WTC11 (cell line): ENCODE measurements at places on chromosomes 6 and 20.
A peak's percentile ranks its signal among the peaks of the same experiment; 100 is the strongest.

GRCh38 chr6:114342826-114343781 lies at the start of gene HS3ST5:
Gene HS3ST5 (minus strand): TSS chr6:114343023. CDS start chr6:114062845, 280,178 bp downstream.
- DNase-seq: peak; percentile 91

DNA sequence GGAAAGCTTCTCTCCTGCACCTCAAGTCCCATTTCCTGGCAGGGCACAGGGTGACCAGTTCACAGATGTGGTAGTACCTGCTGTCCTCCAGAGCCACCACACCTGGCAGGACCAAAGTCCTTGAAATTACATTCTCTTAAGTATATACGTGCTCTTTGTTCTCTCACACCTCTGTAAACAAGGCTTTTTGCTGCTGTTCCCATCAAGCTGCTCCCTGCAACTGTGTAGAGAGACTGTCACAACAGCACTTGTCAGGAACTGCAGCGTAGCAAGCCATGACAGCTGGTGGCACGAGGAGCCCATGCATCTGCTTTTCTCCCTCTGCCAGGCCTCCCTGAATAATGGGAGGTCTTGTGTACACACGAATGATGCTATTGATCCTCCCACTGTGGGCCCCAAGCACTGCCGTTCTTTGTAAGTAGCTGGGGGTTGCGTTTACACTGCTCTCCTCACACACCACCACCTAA lies 431.8 kb downstream of the CD83 start:
- no peak for DNase-seq

DNA sequence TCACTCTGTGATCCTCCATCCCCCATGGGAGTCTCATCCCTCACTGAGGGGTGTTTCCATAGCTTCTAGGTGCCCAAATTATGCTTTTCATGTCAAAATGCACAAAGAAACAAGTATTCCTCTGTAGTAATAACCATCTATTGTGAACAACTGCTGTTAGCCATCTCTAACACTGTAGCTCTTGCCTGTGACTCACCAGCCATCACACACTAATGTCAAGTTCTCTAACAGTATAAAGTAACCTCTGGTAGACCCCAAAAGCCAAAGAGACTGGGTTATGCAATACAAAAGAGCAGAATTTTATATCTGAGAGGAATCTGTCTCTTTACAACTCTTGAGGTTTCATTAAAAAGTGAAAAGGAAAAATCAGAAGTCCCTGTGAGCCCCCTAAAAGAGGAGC lies 25.4 kb upstream of the IYD start:
- no peak for DNase-seq

DNA sequence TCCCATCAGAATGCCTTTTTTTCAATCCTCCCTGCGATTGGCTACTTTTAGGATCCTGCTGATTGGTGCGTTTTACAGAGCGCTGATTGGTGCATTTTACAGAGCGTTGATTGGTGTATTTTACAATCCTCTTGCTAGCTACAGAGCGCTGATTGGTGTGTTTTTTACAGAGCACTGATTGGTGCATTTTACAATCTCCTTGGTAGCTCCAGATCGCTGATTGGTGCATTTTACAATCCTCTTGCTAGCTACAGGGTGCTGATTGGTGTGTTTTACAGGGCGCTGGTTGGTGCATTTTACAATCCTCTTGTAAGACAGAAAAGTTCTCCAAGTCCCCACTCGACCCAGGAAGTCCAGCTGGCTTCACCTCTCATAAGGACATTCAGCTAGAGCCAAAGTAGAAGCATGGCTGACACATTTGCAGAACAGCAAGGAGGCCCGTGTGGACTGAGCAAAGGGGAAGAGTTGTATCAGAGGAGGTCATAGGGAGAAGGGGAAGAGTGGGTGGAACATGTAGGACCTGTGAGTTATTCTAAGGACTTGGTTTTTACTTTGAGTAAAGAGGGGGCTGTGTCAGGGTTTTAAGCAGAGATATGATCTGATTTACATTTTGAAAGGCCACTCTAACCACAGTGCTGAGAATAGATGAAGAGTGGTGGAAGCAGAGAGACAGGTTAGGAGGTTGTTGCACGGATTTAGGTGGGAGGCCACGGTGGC lies 2.6 kb downstream of the ALDH5A1 start:
- DNase-seq: no peak

GRCh38 chr6:110609101-110609500 lies 132.7 kb upstream of the SLC22A16 start:
- DNase-seq: no peak

DNA sequence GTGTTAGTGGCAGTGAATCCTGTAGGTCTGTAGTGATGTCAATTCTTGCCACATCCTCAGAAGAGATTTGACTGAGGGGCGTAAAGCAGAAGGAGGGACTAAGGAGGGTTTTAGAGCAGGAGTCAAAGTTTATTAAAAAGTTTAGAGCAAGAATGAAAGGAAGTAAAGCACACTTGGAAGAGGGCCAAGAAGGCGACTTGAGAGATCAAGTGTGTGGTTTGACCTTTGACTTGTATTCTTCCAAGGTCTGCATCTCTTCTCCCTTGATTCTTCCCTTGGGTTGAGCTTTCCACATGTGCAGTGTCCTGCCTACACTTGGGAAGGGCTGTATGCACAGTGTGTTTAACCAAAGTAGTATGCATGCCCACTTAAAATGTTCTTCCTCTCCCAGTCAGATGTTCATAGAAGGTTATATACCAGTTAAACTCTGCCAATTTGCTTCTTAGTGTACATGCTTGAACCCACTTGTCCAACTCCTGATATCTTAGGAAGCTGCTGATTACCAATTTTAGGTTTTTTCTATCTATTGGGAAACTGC lies 627.6 kb downstream of the MMUT start:
- DNase-seq: no peak

GRCh38 chr20:52540509-52540908 lies 348.9 kb upstream of the ZFP64 start:
- no peak for DNase-seq

DNA sequence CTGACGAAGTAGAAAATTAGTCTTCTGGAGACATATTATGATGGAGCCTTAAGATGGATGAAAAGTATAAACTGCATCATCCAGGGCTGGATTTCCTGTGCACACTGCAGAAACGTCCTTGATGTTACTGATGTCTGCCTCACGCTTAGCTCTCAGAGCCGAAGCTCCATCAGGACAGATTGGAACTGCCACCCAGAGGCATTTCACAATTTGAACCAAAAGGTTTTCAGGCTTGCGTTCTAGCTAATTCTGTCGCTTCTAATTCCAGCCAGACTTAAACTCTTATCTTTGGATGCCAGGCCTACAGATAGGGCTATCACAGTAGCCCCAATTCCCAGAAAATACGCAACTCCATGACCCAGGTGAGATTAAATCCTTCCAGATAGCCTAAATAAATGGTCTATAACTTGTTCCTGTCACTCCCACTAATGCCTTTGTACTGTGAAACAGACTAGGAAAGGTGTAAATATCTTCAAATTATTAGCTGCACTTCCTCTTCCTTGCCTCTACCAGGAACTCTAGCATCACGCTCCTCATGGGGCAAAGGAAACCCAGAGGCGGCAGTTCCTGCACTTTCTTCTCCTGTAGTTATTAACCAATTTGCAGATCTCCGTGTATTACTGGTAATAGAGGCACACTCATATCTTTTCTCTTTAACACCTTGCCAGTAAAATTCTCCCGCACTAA lies 634.6 kb downstream of the PRKN start:
- DNase-seq: no peak

DNA sequence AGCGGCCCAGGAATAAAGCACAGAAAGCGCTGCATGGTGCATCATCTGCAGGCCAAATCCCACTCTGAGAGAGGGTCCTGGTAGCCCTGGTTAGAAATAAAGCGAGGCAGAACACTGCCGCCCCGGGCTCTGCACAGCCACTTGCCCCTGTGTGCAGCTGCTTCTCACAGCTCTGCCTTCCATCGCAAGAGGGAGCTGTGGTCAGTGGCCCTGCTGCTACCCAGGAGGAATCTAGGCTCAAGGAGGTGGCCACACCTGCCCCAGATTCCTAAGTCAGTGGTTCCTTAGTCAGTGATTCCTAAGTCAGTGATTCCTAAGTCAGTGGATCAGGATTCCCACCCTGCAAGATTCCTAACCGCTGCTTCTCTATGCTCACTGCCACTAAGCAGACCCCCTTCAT lies 8.8 kb downstream of the CDH4 start:
- DNase-seq: peak; percentile 54

GRCh38 chr6:71367756-71368155 lies 79.1 kb downstream of the OGFRL1 start:
- no peak for DNase-seq

DNA sequence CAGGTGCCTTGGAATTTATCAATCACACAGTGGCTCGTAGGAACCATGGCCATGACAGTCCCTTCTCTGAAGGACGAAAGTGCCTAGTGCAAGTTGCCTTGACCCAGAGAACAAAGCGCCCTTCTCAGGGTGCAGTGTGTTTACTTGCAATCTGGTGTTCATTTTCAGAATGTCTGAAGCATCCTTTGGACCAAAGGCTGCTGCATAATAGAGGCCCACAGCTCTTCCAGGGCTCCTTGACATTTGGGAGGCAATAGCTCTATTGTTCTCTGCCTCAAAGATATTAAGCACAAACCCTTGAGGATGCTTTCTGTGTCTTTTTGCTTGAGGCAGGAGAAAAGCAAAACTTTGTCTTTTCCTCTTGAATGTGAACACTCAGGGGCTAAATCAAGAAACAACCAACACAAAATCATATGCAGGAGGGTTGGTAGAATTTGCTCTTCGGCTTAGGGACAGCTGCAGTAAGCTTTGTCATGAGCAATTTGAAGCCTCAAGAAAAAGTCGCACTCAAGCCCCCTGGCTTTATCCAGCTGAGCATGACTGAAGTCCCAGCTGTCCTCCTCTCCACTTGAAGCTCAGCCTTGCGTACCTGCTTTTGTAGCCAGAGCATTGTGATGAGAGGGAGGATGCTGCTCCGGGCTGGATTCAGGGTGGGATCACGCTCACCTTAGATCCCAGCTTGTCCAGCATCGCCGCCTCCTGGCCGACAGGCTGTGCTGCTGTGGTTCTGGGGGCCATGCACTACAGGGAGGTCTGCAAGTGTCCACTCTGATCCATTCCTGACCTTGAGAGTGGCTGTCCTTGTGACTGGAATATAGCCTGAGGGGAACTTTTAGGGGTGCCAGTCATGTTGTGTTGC lies 495.4 kb downstream of the CDH26 start:
- peak; percentile 65 for DNase-seq

GRCh38 chr6:151326116-151326825 lies 65.1 kb downstream of the ZBTB2 start:
- DNase-seq: no peak

DNA sequence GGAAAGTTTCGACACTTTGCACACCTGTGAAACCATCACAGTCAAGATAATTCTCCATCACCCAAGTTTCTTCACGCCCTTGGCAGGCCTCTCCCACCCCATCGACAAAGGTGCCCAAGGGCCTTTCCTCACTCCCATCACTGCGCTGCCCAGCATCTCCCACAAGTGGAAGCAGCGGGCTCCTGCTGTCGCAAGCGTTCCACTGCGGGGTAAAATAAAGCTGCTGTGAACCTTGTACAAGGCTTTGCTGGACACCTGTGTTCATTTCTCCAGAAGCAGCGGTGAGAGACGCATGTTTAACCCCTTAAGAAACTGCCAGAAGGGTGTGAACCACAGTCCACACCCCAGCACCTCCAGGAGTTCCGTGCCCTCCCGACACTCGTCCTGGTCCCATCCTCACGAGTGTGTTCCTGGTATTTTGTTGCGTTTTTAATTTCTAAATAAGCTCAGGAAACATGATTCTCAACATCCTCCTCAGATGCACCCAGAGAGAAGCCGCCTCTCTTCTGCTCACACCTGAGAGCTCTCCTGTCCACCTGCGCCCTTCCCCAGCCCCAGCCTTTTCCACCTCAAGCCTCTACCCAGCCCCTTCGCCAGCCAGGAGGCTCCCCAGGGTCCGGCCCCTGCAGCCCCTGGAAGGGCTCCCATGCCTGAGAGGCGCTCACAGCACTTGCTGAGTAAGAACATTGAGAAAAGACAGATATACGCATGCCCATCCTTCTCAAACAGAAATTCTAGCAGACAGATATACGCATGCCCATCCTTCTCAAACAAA lies 97.5 kb downstream of the TAF4 start:
- no peak for DNase-seq
